ENCODE measurements at places on chromosomes 1 and 21.

DNA sequence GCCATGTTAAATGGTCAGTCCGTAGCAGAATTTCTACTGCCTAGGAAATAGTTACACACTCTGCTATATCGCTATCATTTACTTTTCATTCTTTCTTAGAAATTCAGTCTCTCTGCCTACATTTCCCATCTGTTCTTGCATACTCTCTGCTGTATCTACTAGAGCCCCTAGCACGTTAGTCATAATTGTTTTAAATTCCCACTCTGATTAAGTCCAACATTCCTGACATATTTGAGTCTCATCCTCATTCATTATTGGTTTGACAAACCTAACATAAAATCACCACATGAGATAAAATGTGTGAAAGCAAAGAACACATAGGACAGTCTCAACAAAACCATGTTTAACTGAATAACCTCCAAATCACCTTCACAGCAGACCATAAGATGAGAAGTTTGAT, 513.6 kb downstream of the PLPP3 start:
- H3K4me3 ChIP-seq, result no peak overlapping the region
- H3K27me3 ChIP-seq, result no peaks in the 10 kb centered on the region
- no peaks in the 10 kb centered on the region for H3K4me1 ChIP-seq
- H3K27ac ChIP-seq, result no peak overlapping the region
- H3K36me3 ChIP-seq, result no peaks in the 10 kb centered on the region

- H3K36me3 ChIP-seq, result no peaks in the 10 kb centered on the region
- no peak for DNase-seq
- H3K4me1 ChIP-seq, result no peaks in the 10 kb centered on the region
- no peak overlapping the region for H3K27ac ChIP-seq
- no peaks in the 10 kb centered on the region for H3K27me3 ChIP-seq
Measured at GRCh38 chr1:28428990-28429520, 59.5 kb downstream of the PHACTR4 start.

DNA sequence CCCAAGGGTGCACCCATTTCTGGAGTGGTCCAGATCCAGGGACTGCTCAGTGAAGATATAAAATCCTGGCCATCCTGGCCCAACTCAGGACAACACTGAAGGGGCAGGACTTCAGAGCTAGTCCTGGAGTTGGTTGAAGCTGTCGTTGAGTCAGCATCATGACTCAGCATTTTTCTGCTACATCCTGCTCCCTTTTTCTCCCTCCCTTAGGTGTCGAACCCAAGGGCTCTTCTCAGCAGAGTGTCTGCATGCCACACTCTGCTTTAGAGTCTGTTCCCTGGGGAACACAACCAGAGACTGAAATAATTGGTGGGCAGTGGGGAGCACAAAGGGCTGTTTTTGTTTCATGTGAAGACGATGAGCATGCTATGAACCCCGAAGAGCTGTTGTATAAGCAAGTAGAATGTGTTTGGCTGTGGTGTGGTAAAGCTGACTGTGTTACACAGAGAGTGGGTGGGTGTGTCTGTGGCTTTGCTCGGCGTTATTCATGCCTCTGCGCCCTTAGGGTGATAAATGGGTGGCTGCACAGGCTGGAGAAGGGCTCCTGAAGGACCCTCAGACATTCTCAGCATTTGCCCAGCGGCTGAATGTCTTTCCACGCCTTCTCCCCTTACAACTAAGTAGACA, 167.2 kb downstream of the CYYR1 start:
- DNase-seq, result no peak
- no peak overlapping the region for H3K27ac ChIP-seq
- H3K27me3 ChIP-seq, result no peaks in the 10 kb centered on the region
- no peaks in the 10 kb centered on the region for H3K36me3 ChIP-seq
- H3K4me1 ChIP-seq, result peaks cover 7% of the 10 kb centered on the region

DNA sequence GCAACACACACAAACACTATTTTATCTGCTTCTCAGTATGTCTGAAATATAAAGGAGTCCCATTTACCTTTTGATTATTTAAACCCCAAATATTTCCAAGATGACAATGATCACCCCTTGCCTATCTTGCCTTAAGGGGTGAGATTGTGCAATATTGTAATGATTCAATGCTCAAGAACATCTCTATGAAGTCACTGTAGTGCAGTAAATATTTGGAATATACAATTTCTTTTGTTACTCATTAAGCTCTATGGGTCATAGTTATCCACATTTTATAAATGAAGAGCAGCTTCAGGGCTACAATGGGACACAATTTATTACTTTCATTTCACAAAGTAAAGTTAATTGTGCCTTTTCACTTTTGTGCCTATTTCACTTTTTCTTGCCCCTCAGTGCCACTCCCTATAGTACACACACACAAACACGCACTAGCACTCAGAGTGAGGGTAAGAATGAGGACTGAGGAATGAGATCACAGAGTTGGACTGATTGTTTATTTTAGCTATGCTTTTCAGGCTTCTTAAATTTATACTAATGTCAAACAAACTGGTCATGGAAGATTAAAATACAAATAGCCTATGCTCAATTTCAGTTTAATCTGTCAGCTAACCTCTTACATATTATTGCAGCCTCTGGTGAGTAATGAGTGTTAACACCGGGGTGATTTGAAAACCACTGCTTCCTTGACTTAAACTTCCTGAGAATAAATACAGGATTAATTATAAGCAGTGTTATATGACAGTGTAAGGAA, 521.0 kb upstream of the B3GALT2 start:
- peaks cover 8% of the 10 kb centered on the region for H3K4me1 ChIP-seq
- DNase-seq, result no peak
- no peaks in the 10 kb centered on the region for H3K27me3 ChIP-seq
- H3K36me3 ChIP-seq, result no peaks in the 10 kb centered on the region

GRCh38 chr1:100950781-100951180, 54.9 kb downstream of the SLC30A7 start:
- DNase-seq, result no peak
- no peaks in the 10 kb centered on the region for H3K27me3 ChIP-seq
- H3K36me3 ChIP-seq, result peaks cover 86% of the 10 kb centered on the region
- no peak overlapping the region for H3K4me3 ChIP-seq

GRCh38 chr1:37147392-37147831, 113.1 kb upstream of the GRIK3 start:
- no peak for DNase-seq
- H3K27me3 ChIP-seq, result peaks cover 2% of the 10 kb centered on the region
- H3K4me1 ChIP-seq, result no peaks in the 10 kb centered on the region
- no peaks in the 10 kb centered on the region for H3K36me3 ChIP-seq
- no peak overlapping the region for H3K4me3 ChIP-seq
- no peak overlapping the region for H3K27ac ChIP-seq

GRCh38 chr1:221723848-221724236, 18.0 kb downstream of the DUSP10 start:
- H3K4me1 ChIP-seq, result peaks cover 67% of the 10 kb centered on the region
- no peaks in the 10 kb centered on the region for H3K27me3 ChIP-seq
- H3K36me3 ChIP-seq, result peaks cover 81% of the 10 kb centered on the region
- H3K27ac ChIP-seq, result no peak overlapping the region
- no peak overlapping the region for H3K4me3 ChIP-seq

Data from activated CD4-positive, alpha-beta T cell treated with anti-CD3 and anti-CD28 coated beads, Interleukin-2, amount 10 ng/mL, durations not matched to agents 7 days and 5 days (primary cell).